DMS 273 treated with DMSO at 0.1 percent for 48 hours (cell line): ENCODE measurements at places on chromosomes 3 and 15.

DNA sequence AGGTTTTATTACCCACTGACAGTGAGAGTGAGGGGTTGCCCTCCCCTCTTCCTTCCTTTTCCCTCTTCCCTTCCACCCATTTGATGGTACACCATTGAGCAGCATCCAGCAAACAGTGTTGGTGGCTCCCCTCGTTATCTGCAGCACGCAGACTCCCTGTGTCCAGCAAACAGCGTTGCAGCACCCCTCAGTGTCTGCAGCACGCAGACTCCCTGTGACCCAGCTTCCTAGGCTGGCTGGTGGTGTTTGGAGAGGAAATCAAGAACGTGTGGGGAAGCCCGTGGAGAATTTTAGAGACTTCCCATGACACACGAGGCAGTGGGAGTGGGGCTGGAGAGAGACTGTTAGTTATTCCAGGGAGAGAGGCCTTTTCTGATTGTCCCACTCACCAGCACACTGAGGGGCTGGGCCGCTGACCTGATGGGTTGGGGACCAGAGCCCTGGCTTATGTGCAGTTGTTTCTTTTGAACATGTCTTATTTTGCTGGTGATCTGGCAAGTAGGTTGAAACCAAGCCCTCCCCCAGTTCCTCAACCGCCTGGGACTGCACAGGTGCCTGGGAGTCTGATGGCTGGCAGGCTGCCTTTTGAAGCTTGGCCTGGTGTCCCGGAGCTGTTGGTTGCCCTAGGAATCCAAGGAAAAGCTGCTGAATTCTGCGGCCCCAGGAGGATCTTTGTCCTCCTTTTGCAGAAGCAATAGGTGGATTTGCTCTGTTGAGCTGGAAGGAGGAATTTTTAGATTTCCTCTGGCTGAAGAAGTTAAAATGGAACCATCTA is 19.0 kb downstream of the APBA2 start:
- no peak for DNase-seq

GRCh38 chr3:107910713-107911259 is 180.0 kb downstream of the CD47 start:
- DNase-seq, result no peak

- DNase-seq, result no peak
Observed at GRCh38 chr3:14423197-14423743, 20.9 kb downstream of the SLC6A6 start.

DNA sequence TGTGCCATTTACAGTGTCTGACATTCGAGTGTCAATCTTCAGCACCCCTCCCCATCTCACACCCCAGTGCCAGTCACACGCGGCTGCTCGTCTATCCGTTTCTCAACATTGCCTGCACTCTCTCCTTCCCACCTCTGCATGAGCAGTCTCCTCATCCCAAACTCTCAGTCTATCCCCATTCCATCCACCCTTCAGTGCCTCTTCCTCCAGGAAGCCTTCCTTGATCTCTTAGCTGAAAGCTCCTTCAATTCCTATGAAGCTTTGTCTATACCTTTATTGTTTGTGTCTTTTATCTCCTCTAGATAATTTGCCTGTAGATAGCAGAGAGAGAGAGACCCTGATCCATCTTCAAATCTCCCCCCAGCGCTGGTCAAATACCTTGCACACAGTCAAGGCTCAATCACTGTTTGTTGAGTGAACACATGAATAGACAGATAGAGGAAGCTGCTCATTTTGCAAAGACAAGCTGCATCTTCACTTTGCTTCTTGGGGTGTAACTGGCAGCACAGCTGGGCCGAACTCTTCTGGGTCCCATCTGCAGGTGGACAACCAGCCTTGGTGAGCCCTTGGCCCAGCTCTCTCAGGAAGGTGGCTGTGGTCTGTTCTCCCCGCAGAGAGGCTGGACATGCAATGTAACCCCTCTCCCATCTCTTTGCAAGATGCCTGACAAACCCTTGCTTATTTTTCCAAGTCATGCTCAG is 52.8 kb downstream of the ITGA11 start:
- DNase-seq, result no peak

DNA sequence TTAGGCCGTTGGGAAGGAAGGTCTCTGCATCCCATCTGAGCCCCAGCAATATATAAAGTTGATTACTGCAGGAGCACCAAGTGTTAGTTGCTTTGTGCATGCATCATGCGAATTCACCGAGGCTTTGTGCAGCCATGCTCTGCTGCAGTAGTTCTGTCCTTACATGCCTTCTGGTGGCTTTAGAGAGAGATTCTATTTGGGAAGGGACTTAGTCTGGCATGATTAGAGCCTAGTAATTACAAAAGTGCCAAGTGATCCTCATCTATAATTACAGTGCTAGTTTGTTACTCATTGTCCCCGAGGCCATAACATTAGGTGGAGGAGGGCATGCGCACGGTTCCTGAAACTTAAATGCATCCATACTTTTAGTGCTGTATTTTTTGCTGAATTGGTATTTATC is 353.6 kb downstream of the CNTN4 start:
- DNase-seq, result no peak

DNA sequence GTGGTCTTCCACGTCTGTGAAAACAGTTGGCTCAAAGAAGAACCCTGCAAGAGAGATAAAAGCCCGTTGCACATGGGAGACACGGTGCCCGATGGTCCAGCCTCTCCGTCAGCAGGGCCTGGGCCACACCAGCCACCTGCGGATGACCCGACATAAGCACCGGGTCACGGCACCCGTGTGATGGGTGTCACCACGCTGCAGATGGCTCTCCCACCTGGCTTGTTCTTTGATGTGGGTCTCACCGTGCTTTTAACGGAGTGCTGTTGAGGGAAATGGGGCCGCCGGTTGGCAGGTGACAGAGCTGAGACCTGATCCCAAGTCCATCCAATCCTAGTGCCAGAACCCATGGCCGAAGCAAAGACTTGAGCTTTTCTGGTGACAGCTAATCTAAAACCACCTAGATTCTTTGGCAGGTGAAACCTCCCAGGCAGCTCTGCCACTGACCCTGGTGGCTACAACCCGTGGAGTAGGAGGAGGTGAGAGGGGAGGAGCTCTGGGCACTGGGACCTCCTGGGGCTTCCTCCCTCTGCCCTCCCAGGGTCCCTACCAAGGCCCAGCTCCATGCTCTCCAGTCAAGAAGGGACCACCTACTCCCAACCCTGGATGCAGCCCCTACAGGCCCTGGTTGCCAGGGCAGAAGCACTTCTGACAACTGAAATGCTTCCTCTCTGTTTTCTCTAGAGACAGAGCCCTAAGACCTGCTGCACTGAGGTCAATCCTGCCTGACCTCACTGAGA is 23.4 kb upstream of the SLC41A3 start:
- no peak for DNase-seq

- no peak for DNase-seq
Observed at GRCh38 chr3:183714622-183715021, 17.0 kb downstream of the YEATS2 start.

DNA sequence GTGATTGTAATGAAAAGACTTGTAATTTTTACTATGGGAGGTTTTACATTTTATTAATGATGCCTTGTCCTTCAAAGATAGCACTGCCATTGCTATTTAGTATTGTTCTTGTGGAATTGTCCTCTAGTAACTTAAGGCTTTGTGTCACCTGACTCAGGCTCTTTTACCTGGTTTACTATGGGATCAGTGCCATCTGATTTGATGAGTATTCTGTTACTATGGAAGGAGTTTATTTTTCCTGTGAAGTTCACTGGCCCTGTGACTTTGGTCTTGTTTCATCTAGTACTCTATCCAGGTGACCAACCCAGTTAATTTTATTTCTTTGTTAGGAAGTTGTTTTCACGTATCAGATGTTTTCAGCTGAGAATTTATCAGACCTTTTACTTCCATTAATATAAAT is 9.0 kb downstream of the MORF4L1 start:
- DNase-seq, result no peak

GRCh38 chr15:90065682-90066049 is 36.6 kb downstream of the IDH2 start:
- DNase-seq, result no peak

- DNase-seq, result no peak
Observed at GRCh38 chr3:16337856-16338540, 73.0 kb downstream of the OXNAD1 start.

- DNase-seq, result no peak
Observed at GRCh38 chr15:33894193-33894592, 74.1 kb upstream of the CHRM5 start.

DNA sequence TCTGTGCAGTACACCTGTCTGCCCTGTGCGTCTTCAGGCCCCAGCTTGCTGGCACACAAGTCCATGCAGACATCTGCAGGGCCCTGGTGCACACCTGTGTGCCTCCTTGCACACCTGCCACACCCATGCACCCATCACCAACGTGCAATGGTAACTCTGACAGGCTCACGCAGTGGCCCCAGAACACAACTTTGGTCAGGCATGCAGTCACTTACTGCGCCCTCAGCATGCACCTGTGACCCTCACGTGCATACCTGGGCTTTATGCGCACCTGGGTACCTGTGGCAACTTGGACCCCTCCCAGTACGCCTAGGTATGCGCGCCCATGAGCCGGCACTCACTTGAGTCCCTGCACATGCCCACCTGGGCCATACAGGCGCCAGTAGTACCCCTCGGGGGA is 1.7 kb downstream of the PLXND1 start:
- DNase-seq, result no peak

- DNase-seq, result no peak
Observed at GRCh38 chr3:32992310-32992686, 40.9 kb downstream of the CCR4 start.

- no peak for DNase-seq
Observed at GRCh38 chr3:191644291-191644690, 183.3 kb downstream of the PYDC2 start.

DNA sequence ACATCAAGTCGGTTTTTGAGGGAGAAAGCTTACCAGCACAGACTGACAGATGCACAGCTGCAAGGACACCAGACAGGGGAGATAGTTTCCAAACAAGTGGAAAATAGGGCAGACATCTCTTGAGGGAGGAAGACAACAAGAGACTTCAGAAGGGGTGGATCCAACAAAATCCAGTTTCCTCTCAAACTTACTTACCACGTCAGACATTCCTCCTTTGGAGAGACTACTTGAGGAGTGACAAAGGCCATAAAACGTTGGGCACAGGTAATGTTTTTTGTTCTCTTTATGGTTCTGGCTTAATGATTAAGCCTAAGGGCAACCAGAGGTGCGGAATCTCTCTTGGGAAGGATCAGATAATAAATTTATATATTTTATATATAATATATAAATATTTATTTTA is 76.1 kb downstream of the CD200 start:
- DNase-seq, result no peak

- DNase-seq, result no peak
Observed at GRCh38 chr3:136495213-136495612, 245.1 kb downstream of the PCCB start.

DNA sequence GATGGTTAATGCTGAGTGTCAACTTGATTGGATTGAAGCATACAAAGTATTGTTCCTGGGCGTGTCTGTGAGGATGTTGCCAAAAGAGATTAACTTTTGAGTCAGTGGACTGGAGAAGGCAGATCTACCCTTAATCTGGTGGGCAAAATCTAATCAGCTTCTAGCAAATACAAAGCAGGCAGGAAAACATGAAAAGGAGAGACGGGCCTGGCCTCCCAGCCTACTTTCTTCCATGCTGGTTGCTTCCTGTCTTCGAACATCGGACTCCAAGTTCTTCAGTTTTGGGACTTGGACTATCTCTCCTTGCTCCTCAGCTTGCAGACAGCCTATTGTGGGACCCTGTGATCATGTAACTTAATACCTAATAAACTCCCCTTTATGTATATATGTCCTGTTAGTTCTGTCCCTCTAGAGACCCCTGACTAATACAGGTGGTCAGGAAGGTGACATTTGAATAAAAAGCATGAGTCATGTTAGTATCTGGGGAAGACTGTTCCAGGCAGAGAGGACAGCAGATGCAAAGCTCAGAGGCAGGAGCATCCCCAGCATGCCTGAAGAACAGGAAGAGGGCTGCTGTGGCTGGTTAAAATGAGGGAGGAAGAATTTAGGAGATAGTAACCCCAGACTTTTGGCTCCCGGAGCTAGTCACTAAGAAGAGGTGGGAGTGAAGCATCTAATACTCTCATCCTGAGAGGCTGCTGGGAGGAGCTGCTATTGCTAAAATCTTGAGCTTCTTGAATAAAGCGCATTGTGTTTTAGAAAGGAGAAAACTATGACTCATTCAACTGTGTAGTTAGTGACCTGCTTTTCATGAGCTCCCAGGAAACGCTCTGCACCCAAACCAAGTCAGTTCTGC is 207.4 kb upstream of the HES1 start:
- no peak for DNase-seq

DNA sequence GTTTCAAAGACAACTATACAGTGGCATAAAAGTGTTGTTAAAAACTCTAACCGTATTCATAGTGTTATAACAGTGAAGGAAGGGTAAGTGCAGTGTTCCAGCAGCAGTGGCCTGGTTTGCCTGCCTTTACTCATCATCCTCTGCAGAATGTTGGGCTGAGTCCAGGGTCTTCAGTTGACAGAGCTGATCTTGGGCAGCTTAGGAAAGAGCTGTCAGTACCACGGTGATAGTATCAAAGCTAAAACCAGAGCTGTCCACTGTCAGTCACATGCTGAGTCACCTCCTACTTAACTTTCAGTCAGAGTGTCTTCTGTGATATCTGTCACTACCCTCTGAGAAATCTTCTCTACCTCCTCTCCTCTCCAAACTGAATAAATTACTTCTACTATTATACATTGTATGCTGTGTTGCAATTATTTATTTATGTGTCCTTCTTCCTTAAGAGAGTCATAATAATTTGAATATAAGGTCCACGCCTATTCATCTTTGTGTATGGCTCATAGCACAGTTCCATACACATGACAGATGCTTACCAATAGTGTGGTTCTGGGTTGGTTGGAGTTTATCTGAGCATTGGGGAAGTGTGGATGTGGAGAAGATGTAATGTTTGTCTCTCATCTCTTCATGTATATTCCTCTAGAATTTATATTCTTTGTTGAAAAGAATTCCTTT is 242.1 kb downstream of the ZIC1 start:
- DNase-seq, result no peak

DNA sequence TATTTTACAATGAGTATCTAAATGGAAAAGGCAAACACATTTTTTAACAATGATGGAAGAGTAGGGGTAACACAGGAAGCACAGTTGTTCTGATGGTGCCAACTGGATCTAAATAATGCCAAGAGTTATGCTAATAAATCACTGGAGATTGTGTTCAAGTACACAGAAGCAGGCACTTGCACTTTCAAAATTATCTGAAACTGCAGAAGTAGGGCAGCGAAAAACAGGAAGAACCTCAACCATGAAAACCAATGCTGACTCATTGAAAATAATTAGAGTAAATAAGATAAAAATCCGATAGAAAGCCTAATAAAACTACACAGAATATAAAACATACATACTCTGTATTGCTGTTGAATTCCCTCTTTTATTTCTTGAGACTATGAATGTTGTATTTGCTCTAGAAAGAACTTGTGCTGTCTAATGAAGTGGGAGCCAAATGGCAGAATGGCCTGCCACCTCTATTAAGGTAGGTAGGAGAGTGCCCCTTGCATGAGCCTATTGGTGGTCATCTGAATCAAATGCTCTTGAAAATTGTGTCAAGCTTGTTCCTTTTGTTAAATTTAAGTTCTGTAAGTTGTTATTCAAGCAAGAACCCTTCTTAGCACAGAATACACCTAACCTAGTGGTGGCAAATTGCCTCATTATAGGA is 93.7 kb downstream of the ABI3BP start:
- no peak for DNase-seq
